ENCODE measurements at places on chromosomes 4 and X.

GRCh38 chr4:6641164-6641970 lies 882 bp downstream of the MRFAP1 start:
- DNase-seq: no peak

DNA sequence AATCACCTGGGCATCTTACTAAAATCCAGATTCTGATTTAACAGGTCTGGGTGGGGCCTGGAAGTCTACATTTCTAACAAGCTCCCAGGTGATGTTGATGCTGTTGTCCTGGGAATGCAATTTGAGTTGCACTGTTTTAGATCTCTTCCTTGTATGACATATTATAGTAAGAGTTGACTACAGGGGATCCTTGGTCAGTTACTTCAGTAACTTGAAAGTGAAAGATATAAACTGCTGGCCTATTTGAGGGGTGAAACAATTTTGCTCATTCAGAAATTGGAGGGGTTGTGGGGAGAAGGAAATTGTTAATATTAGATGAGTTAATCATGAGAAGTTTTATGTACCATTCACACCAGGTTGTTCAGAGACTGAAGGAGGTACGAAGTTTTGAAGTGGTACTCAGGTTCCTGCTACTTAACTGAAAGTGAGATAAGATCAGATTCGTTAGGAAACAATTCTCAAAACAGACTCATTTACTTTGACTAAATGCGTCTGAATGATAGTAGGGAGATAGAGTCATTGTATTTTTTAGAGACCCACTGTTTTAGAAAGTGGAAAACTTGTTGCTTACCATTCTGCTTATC lies 12.5 kb downstream of the SH2D1A start:
- DNase-seq: no peak

DNA sequence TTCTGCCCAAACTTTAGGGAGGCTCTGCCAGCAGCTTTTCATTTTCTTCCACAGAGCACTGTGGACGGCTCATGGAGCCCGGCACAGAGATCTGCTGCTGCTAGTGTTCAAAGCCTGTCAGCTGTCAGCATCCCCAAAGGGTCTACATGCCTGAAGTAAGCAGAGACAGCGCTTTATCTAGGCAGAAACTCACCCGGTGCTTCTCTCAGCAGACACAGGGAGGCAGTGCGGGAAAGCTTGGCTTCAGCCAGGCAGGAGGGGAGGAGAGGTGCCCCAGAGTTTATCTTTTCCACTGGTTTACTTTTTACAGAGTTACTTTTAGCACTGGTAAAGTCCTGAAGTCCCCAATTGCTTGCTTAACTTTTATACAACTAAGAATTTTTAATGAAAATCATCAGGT lies 339.3 kb downstream of the NKX6-1 start:
- DNase-seq: peak; percentile 43

DNA sequence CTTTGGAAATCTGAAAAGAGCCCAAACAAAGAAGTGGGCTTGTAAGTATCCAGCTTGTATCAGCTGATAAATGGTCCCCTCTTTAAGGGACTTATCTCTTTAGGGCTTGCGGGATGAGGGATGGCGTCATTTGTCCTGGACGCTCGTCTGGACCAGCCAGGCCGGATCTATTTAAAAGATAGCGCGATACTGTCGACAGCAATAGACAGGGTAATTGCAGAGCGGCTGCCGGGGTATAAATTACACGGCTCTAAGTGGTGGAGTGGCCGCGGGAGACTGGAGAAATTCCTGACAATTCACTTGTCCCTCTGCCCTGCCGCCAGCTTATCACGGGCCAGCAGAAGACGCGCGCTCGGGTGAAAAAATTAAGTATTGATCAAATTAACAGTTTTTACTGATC lies 90.7 kb downstream of the FAM53A start:
- no peak for DNase-seq

DNA sequence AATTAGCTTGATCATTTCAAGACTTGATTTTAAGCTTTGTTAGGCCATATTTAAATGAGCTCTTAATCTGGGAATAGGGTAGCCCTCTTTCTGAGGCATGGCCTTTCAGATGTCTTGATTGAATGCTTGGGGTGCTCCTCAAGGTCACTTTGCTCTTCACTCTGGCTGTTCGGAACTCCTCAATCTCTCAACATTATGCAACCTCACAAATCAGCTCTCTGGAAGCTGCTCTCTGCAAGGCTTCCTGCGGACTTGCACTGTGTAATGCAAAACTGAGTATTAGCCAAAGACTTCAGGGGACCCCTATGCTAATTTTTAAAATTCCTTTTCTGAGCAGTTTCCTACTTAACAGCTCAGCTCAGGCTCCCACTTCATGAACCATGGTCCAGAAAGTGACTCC lies 398.3 kb downstream of the PRDM5 start:
- DNase-seq: no peak

- DNase-seq: no peak
These were observed 56.2 kb downstream of the TEX11 start for GRCh38 chrX:70852294-70852693.

GRCh38 chr4:38284294-38285030 lies 324.3 kb downstream of the PTTG2 start:
- no peak for DNase-seq
